Transverse colon (tissue), 4 donors: ENCODE measurements at places on chromosomes 4 and X.

GRCh38 chr4:112069110-112069509 is 76.1 kb upstream of the FAM241A start:
- no peak for DNase-seq

DNA sequence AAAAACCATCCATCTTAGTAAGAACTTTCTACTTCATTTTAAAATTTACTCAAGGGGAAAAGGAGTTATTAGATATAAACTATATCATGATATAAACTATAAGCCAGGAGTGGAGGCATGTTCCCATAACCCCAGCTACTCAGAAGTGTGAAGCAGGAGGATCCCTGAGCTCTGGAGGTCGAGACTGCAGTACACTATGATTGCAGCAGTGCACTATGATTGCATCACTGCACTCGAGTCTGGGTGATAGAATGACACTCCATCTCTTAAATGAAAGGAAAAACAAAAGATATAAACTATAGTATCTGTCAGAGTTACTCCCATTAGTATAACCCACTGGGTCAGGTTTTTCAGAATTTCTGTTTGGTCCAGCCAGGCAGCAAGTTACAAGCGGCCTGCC is 47.6 kb downstream of the RPS3A start:
- DNase-seq, result no peak

- DNase-seq, result no peak
Observed at GRCh38 chr4:100414016-100414790, 103.6 kb downstream of the EMCN start.

DNA sequence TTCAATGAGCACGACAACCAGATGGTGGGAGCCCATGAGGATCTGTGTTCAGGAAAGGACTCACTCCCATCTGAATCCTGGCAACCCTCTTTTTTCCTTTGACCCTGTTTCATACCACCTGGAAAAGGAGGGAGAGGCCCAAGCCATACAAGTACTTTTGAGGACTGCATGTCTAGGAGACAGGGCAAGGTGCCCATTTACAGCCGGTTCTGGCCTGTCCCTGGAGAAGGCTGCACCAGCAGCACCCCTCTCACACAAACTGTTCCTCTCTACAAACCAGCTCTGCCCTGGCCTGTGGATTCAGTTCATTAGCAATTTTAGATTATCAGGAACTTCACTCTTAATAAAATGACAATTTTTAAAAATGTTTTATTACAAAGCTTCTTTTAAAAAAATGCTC is 57.5 kb downstream of the HADH start:
- DNase-seq, result no peak
